Hepatic stellate cell (primary cell): ENCODE measurements at places on chromosomes 16 and 17.
A peak's percentile ranks its signal among the peaks of the same experiment; 100 is the strongest.

DNA sequence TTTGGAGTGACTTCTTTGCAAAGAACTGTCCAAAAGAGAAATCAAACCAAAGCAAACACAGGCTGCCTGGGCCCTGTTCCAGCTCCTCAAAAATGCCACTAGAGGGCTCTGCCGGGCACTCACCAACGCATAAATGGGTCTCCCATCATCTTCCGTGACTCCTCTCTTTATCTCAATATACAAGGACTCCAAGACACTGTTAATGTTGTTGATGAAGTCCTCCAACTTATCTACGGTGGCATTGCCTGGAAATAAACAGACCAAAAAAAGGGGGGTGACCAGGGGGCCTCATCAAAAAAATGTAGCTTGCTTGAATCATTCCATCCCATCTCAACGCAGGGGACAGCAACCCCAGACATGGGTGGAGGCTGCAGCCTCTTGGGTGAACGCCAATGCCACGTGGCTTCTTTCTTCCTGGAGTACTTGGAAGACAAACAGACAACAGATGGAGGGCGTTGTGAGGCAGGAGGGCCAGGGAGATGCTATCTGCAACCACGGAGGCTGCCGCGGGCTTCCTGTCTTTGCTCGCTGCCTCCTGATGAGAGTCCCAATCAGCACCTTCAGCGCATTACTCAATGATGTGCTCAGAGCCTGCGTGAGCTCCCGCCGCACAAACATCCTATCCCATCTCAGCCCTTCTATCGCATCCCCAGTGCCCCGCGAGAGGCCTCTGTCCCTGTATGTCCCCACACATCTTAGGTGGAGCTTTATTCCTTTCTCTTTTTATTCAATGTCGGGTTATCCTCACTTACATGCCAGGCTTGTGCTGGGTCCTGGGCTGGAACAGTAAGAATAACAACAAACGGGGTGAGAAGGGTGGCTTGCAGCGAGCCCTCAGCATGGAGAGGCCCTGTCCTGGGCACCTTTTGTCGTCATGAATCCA is 32.0 kb downstream of the KDM8 start:
- DNase-seq = peak; percentile 82

DNA sequence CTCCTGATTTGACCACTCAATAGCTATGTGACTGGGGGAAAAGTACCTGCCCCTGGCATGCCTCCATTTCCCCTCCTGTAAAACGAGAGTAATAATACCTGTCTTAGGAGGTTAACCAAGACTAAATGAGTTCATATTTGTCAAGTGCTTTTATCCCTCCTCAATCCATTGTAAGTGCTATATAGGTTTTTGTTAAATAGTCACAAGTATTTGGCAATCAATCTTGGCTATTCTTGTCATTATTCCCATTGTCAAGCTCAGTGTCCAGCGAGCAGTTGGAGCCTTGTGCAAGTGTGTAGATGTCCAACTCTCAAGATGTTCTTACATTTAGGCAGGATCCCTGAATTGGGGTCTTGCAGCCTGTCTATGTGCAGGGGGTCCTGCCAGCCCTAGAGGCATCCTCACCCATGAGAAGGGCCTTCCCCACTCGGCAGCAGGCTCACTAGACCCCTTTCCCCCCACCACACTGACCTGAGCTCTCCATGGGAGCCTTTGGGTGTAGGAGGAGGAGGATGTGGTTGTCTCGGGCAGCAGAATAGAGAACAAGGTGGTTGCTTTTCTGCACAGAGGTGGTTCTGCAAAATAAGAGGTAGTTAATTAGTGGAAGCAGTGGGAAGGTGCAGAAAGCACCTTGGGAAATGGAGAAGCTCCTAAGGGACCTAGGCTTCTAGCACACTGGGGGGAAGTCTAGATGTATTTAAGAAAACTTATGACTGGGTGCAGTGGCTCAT is 18.0 kb downstream of the PIK3R6 start:
- no peak for DNase-seq

GRCh38 chr17:42806249-42806648 is 7.6 kb downstream of the CNTD1 start:
- DNase-seq = no peak

DNA sequence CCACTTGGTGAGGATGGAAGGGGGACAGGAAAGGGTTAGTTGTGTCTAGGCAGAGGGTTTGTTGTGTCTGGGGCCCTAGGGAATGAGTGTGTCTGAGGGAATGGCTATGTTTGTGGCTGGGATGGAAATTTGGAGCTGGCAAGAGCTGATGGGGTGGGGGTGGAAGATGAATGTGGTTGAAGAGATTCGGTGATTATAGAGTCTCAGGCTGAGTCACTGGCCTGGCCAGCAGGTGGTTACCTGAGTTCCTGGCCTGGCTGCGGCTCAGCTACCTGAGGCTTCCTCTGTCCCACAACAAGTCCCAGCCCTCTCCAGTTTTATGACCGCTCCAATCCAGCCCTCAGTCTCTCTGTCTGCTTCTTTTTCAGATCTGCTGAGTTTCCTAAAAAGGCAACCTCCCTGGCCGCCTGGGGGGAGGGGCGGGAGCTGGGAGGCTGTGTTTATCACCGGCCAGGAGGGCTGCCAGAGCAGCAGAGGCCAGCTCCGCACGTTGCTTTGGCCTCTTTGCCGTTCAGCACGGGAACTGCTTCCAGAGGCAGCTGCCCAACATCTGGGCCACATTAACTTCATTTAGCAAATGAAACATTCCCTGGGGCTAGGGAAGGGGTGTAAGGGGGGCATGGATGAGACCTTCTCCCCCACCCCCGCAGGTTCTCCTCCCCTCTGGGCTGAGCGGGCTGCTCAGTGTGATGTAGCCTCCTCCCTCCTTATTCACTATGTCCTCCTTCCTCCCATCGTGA is 21.8 kb downstream of the ITGB3 start:
- peak; percentile 47 for DNase-seq

DNA sequence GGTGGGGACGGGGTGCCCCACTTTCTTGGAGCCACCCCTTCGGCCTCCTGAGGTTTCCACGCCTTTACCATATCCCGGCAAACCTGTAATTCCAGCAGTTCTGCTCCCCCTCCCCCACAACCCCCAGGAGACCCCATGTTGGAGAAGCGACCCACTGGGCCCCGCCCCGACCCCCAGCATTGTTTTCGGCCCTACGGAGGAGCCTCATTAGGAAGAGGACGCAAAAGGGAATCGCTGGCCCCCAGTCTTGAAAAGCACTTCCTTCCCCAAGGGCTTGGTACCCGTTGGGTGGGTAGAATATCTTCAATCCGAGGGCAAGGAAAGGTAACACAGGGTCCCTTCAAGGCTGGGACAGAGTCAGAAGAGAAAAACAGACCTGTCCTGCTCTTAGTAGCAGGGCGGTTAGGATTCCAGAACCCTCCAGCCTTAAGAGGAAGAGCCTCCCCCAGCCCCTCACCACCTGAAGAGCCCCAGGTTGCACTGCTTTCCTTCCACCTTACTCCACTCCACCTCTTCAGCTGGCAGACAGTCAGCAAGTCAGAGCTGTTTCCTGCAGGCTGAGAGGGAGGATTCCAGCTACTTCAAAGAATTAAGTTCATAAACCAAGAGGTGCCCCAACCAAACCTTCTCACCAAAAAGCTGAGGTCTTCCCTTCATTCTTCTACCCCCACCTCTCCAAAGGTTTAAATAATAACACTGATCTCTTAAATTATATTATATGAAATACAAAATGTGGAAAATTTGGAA is 803 bp upstream of the TLCD2 start:
- DNase-seq = no peak

DNA sequence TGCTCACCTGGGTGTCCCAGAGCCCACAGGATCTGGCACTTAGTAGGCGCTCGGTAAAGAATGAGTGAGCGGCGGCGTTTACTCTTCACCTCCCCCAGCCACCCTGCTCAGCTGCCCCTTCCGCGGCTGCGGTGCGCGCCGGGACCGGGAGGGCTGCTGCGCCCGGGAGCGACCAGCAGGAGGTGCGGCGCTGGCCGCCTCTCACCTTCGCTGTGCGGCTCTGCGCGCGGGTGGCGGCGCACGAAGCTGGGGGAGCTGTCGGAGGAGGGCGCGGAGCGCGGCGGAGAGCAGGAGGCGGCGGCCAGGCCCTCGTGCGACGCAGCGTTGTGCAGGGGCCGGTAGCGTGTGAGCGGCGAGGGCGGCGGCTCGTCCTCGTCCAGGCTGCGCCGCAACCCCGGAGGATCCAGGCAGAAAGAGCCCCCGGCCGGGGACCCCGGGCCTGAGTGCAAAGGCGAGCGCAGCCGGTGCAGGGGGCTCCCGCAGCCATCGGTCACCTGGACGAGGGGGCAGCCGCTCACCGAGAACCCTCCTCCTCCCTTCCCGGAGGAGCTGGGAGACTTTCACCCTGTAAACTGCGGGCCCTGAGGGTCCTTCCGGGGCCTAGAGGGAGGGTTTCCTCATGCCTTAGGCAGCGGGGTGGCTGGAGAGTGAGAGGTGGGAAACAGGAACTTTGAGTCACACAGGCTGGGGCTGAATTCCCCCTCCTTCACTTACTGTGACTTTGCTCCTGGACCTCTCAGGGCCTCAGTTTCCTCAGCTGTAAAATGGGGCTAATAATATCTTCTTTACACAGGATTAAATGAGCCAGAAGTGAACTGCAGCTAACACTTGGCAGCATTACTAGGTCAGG is 12.5 kb downstream of the SAMD14 start:
- DNase-seq = no peak

GRCh38 chr16:88634141-88634993 is 4.0 kb upstream of the IL17C start:
- no peak for DNase-seq
